ENCODE measurements at places on chromosomes 5 and 9.
A peak's percentile ranks its signal among the peaks of the same experiment; 100 is the strongest.

- DNase-seq, result no peak
These were observed 11.4 kb downstream of the MRPL36 start for GRCh38 chr5:1788200-1788599.

DNA sequence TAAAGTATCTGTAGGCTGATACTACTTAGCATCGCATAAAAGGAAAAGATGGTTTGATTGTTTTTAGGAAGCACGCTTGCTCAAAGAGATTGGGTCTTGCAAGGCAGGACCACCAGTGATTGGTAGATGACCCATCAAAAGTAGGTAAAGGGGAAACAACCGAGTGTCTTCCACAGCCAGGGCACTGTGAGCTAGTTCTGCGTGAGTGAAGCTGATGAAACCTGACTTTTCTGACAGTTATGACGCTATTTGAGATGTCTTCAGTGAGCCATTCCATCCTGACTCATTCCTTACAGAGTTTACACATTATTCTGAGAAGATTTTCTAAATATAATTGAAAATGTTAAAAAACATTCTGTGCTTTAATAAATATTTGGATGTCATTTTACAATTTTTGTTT, 49.7 kb downstream of the BASP1 start:
- no peak for DNase-seq

- no peak for DNase-seq
These were observed 61.7 kb upstream of the PDE4D start for GRCh38 chr5:59955241-59955640.

DNA sequence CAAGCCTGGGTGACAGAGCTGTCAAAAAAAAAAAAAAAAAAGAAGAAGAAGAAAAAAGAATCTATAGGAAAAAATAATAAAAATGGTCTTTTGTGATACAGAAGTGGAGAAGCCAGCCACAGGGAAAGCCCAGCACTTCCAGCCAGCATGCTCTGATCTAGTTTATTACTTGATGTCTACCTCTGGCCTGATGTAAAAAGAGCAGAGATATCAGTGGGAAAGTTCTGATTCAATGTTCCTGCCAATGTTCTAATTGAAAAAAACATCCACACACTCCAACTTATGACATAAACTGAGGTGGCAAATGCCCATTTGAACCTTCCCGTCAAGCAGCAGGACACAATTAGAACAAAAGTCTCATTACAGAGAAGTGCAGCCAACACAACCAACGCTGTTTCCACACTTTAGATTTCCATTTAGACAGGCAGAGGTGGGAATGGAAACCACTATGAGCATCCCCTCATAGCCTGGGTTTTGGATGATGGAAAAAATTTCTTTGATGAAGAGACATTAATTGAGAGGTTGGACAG, 5.7 kb downstream of the RBM18 start:
- DNase-seq, result no peak

DNA sequence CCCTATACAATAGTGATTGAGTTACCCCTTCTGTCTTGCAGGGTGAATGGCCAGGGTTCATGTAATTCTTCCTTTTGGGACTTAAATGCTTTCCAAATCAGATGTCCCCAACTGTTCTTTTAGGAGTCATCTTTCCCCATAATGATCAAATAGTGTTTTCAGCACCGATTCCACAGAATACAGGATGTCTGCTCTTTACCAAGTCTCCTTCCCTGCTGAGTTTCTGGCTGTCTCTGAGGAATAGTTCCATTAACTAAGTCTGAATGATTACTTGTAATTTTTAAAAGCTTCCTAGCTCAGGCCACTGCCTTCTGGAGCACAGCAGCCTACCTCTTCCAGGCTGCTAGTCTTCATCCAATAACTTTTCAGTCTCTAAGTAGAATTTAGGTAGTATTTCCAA, 630.7 kb upstream of the ZNF608 start:
- DNase-seq, result no peak

DNA sequence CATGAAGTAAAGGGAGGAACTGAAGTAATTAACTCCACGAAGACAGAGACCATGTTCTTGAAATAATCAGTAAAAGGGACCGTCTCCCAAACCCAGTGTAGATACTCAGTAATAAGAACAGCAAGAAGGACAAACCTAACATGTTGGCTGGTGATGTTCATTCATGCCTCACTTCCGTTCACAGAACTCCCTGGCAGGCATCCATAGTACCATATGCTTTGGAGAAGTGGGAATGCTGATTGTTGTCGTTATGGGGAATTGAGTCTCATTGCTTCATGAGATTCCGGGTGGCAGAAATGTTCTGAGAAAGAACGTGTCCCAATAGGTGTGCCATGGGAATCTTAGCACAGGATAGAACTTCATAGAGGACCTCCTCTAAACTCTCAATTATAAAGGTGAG, 452.3 kb downstream of the ZSWIM6 start:
- DNase-seq, result no peak

- DNase-seq, result peak; percentile 49
These were observed at the start of gene PRLR for GRCh38 chr5:35230038-35230611. TSS of gene PRLR (minus strand) at chr5:35230487. CDS start at chr5:35089620, 140,867 bp downstream.

GRCh38 chr5:119016125-119016774, 27.9 kb upstream of the DTWD2 start:
- no peak for DNase-seq

DNA sequence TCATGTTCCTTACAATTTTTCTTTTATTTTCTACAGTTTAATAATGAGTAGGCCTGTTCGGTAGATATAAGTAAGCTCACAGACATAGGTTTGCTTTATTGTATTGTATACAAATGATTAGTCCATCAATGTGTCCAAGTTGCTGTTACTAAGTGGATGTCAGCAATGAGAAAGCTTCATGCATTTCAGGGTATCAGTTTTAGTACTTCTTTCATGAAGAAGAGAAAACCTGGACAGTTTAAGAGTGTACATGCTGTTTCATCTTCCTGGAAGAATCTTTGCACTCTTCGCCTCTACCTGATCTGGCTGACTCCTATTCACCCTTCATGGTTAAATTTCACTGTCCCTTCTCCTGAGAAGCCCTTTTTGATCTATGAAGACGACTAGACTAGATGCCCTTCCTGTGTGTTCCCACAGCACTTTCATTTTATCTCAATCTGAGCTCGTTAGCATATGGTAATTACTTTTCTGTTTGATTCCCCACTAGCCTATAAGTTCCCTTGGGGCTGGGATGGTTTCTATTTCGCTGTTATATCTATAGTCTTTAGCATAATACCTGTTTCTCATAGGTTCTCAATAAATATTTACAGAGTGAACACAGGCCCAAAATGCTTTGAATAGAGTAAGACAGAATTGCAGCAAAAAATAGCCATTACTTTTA, 70.7 kb downstream of the CETN3 start:
- no peak for DNase-seq

DNA sequence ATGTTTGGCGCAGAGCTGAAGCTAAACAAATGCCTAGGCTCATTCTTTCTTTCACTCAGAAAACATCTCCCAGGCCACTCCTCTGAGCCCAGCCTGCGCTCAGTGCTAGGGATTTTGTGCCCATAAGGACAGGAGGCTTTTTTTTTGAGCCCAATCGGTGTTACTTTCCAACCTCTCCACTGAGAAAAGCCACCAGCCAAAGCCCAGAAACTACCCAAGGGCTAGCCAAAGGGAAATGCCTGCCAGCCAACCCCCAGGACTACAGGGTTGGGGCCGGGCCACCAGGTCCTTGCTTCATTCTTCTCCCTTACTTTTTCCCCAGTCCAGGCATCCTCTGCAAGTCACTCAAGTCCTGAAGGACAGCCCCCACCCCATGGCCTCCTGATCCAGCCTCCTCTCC, 134.7 kb downstream of the PAX5 start:
- DNase-seq, result no peak

Data from NCI-H1417 (cell line).